ENCODE measurements at places on chromosomes 3 and 15.
A peak's percentile ranks its signal among the peaks of the same experiment; 100 is the strongest.

GRCh38 chr3:152942366-152942765 is 107.4 kb downstream of the P2RY1 start:
- no peak for DNase-seq

GRCh38 chr3:14423963-14424362 is 21.6 kb downstream of the SLC6A6 start:
- DNase-seq = no peak

DNA sequence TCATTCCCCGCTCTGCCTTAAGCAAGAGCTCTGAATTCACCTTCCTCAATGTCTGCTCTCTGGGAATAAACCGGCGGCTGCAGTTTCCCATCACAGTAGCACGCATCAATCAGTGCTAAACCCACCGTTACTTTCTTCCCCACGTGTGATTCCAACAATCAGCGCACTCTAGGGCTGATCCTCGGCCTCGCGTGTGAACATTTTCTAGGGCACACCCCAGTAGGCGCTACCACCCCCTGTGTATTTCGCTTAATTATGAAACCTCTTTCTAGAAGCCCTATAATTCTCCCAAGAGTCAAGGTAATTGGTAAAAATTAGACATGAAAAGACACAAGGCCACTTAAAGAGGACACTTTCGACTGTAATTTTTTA is 87.5 kb downstream of the RFTN1 start:
- no peak for DNase-seq

- DNase-seq = no peak
Observed at GRCh38 chr3:147915057-147915456, 505.9 kb downstream of the ZIC1 start.

GRCh38 chr15:33190539-33190938 is 4.0 kb downstream of the FMN1 start:
- no peak for DNase-seq

- DNase-seq = no peak
Observed at GRCh38 chr15:61175024-61175423, 54.1 kb downstream of the RORA start.

DNA sequence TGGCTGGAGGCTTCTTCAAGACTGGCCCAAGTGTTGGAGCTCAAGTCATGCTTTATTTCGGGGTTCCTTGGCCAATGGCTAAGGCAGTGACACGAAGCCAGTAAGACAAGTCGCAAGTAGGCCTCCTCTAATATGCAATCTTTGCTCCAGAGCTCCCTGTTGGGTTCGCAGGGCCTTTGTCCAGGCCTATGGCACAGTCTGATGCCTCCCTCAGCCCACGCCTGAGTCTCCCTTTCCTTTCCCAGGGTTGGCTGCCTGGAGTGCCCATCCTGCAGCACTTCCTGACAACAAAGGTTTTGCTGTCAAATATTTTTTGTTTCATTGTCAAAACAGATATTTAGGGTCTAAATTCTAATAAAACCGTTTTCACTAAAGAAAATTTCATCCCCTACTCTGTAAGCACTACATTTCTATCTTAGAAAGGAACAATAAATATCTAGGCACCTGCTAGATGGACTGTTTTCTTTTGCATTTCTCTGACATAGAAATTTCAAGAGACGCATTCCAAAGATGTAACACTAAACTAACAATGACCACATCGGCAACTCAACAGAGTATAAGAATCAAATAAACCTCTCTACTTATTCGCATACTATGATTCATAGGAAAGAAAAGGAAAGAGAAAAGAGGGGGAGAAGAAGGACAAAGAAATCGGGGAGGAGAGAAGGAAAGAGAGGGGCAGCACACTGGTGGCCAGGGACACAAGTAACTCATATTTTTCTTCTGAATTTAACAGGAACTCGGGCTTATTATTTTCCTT is 393.1 kb upstream of the ATP11B start:
- DNase-seq = no peak

- no peak for DNase-seq
Observed at GRCh38 chr3:4981665-4982494, 2.6 kb downstream of the BHLHE40 start.

GRCh38 chr15:85477061-85477460 is 96.7 kb downstream of the AKAP13 start:
- DNase-seq = no peak

GRCh38 chr15:75228787-75229186 is 27.1 kb downstream of the C15orf39 start:
- no peak for DNase-seq

DNA sequence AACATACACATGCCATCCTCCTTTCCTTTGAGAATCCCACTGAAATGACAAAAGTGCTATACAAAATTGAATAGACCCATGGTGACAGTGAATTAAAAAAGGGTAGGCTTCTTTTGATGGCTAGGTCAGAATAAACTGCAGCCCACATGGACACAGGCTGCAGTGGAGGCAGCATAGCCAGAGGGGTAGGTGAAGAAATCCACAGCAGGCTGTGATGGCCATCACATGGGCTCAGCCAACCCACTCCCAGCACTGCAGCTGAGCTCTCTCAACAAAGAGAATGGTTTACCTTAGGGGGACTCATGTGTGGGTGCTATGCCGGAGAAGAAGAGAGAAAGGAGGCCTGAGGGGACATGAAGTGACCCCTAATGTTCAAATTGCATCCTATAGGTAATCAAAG is 331.1 kb downstream of the CHST2 start:
- DNase-seq = no peak

DNA sequence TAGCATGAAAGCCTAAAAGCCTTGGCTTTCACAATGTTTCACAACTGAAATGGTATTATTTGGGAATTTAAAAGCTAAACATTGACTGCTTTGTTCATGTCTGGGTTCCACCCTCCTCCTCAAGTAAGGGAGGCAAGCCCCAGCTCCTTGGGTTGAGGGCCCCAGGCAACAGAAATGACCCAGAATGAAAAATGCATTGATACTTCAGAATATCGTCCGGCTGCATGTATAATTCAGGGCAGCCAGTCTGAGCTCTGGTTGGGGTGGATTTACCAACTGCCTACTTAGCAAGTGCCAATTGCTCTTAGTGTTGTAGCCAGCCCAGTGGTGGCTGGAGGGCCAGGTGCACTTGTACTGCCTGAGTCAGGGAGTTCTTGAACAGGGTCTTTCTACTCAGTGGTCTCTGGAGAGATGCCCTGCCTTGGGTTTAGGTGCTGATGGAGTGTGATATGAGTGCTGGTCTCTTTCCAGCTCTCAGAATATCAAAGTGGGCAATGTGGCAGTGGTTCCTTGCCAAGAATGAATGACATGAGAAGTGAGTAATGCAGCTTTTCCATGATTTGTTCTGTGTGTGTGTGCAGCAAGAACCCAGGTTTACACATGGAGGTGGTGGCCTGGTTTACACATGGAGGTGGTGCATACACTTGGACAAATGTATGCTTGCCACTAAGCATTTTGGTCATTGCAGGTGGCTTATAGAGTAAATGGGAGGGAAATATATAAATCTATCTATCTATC is 40.9 kb upstream of the ADAMTSL3 start:
- no peak for DNase-seq

- DNase-seq = no peak
Observed at GRCh38 chr3:87182023-87182422, 45.1 kb upstream of the CHMP2B start.

DNA sequence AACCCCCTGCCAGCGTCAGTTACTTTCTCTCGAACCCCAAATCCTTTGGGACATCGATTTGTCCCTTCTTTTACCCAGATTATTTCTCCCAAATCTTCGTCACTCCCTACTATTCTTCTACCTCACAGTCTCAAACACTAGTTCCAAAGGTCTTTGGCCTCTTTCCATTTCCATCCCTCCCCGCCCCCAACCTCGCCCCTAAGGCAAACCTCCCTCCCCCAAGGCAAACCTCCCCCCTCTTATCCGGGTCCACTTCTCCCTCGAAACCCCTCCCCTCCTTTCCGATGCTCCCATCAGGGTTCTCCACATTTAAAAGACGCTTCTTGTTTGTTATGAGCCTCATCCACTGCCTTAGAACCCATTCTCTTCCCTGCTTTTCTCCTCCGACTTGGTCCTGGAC is 583 bp downstream of the EAF1 start:
- DNase-seq = no peak

DNA sequence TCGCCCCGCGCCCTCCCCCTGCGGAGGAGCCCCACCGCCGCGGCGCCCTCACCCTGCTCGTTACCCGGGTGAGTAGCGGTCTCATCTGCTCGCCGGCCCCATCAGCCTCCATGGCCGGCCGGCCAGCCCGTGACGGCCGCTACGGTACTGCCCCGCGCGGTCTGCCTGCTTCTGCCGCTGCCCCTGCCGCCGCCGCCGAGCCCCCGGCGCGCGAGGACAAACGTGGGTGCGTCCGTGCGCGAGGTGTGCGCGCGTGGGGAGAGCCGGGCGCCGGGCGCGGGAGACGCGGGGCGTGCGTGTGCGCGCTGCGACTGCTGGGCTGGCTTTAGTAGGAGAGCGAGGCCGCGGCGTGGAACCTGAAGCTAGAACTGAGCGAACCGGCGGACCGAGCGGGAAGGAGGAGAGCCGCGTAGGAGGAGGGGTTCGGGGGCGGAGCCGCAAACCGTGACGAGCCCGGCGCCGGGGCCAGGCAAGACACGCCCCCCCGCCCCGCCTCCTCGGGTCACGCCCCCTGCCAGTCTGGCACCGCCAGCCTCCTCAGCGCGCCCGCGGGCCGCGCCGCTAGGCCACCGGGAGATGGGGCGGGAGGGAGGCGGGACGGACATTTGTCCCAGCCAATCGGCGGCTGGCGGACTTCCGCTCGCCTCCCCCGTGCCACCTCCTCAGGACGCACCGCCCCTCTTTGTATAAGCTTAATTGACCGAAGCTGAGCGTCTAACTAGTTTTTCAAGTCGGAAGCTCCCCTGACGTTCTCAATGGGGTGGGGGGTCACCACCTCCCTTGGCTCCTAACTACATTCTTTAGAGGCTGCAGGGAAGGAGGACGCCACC is at the start of gene SLC4A7:
TSS of gene SLC4A7 (minus strand) at position 370 of the 830 bp plus-strand sequence. CDS start at position 112, 258 bp downstream.
- peak; percentile 90 for DNase-seq

DNA sequence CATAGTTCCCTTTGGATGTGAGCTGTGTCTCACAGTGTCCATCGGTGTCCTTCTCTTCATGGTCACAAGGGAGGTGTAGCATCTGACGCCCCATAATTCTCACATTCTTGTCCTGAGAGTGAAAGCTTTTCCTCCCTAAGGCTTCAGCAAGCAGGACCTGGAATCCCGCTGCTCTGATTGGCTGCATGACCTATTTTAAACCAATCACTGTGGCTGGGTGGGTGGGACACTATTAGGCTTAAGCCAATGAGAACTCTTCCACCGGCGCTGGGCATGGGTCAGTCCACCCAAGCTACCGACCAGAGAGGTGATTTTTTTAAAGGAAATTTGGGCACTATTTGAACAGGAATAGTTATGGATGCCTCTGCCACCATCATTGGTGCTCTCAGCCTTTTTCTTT is 385.9 kb downstream of the MFSD1 start:
- no peak for DNase-seq

DNA sequence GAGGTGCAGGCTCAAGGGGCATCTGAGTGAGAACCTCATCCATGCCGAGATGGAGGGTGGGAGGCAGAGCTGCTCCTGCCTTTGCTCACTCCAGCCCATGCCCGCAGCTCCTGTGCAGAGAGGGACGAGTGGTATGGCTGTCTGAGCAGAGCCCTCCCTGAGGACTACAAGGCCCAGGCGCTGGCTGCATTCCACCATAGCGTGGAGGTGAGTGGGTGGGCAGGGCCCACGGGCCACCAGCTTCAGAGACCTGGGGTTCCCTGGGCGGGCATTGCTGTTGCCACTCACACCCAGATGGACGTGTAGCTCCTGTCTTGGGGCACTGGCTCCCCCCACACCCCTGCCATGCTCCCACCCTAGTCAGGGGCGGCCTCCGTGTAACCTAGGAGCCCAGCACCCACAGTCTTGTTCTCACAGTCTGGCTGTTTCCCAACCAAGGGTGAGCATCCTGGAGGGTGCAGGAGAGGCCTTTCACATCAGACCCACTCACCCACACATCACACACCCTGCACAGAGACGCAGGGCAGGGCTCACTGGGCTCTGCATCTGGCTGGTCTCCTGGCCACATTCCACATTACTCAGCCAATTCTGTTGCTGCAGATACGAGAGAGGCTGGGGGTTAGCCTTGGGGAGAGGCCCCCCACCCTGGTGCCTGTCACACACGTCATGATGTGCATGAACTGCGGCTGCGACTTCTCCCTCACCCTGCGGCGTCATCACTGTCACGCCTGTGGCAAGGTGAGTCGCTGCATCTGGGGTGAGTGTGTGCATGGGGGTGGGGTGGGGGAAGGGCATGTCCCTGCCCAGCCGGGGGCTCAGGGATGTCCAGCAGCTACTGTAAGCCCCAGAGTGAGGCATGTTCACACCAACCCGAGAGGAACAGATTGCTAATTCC is 25.3 kb upstream of the NR2C2 start:
- DNase-seq = no peak

DNA sequence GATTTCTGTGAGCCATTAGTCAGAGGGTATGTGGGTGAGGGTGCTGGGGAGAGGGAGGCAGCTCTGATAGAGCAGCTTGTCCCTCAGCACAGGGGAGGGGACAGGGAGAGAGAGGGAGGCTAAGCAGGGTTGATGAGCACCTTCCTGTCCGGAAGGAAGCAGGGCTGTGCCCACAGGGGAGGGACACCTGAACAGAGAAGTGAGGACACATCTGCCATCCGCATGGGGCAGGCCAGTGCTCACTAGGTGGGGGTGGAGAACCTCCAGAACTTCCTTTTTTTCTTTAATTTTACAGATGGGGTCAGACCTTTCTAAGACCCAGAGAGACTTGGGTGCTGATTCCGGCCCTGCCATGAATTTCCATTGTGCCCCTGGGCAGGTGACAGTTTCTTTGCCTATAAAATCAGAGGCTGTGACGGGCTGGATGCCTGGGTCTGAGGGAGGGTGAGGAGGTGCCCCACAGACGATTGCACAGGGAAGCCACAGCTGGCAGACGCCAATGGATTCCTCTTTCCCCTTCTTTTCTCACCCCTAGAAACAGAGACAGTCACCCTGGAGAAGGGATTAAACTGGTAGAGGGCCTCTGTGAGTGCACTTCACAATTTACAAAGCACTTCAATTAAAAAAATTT is 4.1 kb upstream of the TGM5 start:
- no peak for DNase-seq

GRCh38 chr3:69364354-69364753 is 21.5 kb downstream of the FRMD4B start:
- DNase-seq = no peak

DNA sequence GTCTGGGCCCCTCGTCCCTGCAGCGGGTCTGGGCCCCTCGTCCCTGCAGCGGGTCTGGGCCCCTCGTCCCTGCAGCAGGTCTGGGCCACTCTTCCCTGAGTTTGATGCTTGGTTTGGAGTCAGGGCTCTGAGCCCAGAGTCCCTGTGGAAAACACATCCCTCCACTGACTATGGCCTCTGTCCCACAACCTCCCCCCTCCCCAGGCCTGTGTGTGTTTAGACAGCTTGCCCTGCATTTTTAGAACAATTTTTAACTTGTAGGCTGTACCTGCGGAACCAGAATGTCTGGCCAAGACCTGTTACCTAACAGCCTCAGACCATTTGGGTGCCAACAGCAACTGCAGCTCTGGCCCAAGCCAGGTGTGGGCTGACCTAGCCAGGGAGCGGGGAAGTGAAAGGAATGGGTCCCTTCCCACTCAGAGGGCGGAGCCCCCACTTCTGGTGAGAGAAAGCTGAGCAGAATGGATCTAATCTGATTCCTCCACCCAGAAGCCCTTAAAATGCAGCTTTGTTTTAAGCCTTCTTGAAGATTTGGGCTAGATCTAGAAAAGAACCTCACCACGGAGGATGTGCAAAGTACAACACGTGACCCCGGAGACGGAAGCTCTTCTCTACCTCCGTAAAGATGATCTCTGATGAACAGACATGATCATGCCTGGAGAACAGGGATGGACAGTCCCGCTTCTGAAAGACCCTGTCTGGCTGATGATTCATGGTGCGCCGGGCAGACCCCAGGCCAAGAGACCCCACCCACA is 60.5 kb upstream of the TFRC start:
- DNase-seq = no peak

- DNase-seq = no peak
Observed at GRCh38 chr3:171000281-171000680, 26.2 kb downstream of the SLC2A2 start.

GRCh38 chr15:31125061-31125460 is 23.5 kb upstream of the TRPM1 start:
- DNase-seq = no peak
